Stimulated activated CD4-positive, alpha-beta T cell treated with anti-CD3 and anti-CD28 coated beads, Interleukin-15, amount 100 ng/mL, for 24 hours (primary cell): ENCODE measurements at places on chromosomes 13 and 19.

DNA sequence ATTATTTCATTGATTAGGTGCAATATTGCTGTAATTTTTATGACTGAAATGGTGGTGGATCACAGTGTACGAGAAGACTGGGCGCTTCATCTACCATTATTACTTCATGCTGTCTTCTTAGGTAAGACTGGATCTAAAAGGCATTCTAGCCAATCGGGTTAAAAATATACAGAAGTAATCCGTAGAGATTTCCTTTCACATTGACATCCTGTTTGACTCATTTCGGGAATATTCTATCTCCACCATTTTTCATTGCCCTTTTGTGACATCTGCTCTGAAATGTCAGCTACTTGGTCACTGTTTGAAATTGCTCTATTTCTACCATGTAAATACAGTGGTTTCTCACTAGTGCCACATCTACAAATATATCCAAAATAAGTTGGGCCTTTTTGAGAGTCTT is 90.2 kb downstream of the ZAR1L start:
- no peak for DNase-seq

DNA sequence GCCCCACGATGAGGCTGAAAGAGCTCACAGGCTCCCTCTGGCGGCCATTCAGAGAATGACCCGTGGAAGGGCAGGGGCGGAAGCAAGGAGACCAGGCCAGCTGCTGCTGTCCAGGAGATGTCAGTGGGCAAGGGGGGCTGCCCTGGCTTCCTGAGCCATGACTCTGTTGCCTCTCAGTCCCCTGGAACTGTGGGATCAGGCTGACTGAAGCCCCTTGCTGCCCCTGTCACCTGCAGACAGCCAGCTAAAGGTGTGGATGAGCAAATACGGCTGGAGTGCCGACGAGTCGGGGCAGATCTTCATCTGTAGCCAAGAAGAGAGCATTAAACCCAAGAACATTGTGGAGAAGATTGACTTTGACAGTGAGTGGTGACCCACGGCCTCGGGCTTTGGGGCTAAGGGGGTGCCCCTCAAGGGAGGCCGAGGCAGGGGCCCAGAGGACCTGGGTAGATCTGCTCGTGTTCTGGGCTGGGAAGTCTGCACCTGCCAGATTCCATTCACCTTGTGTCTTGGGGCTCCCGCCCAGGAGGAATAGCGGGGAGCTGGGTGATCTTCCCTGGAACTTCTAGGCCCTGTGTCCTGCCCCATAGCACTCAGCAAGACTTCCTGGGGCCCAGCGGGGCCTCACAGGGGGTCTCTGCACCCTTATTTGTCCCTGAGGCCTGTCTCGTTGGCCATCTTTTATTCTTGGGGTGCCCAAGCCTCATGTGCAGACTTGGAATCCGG is 12.5 kb upstream of the ACTN4 start:
- peak; percentile 77 for DNase-seq

DNA sequence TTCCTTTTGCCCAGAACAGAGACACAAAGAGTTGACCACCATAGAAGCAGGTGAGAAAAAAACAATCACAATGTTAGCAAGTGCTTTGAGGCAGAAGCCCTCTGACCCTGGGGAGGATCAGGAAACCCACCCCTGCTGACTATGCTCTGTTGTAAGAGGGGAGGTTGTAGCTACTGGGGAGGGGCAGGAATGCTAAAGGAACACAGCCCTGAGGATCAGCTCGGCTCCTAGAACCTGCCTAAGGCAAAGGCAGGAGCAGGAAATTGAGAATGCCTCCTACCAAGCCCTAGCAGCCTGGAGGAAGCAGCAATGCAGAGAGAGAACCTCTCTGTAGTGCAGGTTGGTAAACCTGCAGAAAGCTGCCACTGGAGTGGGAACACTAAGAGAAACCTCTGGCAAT is 624.0 kb upstream of the KLF12 start:
- no peak for DNase-seq

GRCh38 chr13:29383476-29383875 is 212.0 kb downstream of the SLC7A1 start:
- no peak for DNase-seq

GRCh38 chr19:16541526-16542044 is 652 bp downstream of the CHERP start:
- DNase-seq = peak; percentile 23

GRCh38 chr13:99505814-99506269 is 4.6 kb downstream of the TM9SF2 start:
- no peak for DNase-seq

DNA sequence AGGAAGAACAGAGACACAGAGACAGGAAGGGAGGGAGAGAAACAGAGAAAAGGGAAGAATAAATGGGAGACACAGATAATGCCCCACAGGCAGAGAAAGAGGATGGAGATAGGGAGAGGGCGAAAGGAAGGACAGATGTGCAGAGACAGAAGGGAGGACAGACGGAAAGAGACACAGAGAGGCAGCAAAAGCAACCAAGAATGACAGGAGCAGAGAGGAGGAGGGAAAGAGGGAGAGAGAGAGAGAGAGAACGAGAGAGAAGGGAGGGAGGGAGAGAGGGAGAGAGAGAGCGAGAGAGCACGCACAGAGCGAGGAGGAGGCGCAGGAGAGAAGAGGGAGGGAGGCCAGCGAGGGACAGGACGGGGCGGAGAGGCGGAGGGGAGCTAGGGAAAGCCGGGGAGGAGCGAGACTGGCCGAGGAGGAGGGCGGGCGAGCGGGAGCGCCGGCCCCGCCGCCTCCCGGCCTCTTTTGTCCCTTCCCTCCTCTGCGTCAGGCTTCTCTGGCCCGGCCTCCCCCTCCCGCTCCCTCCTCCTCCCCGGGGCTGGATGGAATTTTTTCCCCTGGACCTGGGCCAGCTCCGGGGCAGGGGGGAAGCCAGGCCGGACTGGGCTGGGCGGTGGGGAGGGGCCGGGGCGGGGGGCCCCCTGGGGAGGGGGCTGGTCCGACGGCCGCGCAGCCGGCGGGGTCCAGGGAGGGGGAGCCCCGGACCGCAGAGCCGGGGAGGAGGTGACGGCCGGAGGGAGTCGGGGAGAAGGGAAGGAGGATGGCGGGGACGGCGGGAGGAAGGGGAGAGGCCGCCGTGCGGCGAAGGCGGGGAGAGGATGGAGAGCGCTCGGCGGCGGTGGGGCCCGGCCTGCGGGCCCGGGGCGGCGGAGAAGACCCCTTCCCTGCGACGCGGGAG is 4.2 kb upstream of the SPACA6 start:
- peak; percentile 40 for DNase-seq

- no peak for DNase-seq
Measured at GRCh38 chr13:73141292-73141771, 82.5 kb downstream of the KLF5 start.

- DNase-seq = no peak
Measured at GRCh38 chr13:80360453-80360800, 19.5 kb upstream of the SPRY2 start.

DNA sequence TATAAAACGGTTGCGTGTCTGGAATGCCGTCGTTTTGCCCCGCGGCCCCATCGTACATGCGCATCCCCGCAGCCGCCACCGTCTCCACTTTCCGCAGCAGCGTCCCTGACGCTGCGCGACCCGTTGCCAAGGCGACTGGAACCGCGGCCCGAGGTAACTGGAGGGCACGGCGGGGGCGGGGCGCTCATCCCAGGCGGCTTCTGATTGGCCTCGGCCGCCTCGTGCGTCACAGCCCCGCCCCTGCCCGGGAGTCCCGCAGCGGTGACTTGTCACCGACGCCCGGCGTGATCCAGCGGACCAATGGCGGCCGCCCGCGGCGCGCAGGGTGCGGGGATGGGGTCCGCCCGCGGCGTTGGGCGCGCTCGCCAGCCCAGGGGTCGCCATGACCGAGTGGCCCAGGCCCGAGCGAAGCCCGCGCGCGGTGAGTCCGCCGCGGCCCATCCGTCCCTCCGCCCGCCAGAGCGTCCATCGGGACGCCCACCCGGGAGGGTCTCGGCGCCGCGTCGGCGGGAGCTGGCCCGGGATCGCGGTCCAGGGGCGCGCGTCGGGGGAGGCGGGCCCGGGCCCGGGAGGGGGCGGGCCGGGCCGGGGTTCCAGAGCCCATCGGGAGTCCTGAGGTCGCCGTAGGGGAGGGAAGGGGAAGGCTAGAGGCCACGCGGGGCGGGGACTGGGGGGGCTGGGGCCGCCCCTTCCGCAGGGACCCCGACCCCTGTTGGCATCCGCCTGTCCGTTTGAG is at the start of gene ZSCAN1:
Gene ZSCAN1 (plus strand): TSS at position 285 of the 736 bp plus-strand sequence. CDS start 3,812 bp downstream, outside the sequence.
- peak; percentile 57 for DNase-seq

DNA sequence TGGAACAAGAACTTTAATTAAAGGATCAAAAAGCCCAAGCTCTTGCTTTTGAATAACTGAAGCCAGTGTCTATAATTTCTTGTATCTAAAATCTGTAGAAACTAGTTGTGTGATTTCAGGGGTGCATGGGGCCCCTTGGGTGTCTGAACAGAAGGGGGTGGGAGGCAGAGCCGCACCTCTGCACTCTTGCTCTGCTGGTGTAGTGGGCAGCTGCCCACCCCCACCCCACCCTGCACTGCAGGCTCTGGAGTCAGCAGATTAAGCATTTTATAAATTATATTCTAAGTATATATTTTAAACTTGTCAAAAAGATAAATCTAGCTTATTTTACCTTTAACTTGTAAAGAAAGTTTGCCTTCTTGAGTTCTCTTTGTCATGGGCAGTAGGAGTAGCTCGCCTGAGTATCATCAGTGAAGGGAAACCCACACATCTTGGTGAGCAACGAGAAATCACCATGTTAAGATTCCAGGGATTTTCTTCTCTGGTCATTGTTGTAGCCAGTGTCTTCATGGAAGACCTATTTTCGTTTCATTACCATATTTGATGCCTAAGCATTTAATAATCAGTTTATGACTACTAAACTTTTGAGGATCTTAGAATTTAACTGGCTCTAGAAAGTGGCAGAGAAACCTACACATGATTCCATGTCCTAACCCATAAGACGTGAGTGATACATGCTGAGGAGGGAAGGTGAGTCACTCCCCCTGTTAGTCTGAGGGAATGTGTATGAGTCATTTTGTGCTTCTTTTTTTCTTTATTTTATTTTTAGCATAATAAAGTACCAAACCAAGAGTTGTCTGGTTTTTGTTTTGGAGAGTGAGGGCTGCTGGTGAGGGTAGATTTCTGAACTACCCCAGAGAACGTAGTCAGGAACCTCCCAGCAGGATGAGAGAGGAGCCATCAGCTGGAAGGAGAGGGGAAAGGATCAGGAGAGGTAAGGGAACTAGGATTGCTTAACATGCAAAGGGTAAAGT is 7.7 kb downstream of the UBE2L5 start:
- peak; percentile 51 for DNase-seq
